Ureter (tissue), 1 donor: ENCODE measurements at places on chromosomes 2 and 18.

- DNase-seq, result no peak
Measured at GRCh38 chr2:164920430-164920829, 34.9 kb downstream of the SLC38A11 start.

- no peak for DNase-seq
Measured at GRCh38 chr2:112733871-112734270, 13.1 kb downstream of the NT5DC4 start.

GRCh38 chr18:65751155-65752085, 608 bp downstream of the CDH7 start:
- DNase-seq, result no peak

DNA sequence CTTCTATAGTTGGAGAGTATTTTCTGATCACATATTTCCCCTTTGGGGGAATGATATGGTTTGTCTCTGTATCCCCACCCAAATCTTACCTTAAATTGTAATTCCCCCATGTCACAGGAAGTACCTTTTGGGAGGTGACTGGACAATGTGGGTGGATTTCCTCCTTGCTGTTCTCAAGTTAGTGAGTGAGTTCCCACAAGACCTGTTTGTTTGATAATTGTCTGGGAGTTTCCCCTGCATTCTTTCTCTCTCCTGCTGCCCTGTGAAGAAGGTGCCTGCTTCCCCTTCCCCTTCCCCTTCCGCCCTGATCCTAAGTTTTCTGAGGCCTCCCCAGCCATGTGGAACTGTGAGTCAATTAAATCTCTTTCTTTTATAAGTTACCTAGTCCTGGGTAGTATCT, 222.7 kb upstream of the SLC39A10 start:
- DNase-seq, result no peak

GRCh38 chr18:36157441-36157840, 27.7 kb downstream of the ELP2 start:
- no peak for DNase-seq

DNA sequence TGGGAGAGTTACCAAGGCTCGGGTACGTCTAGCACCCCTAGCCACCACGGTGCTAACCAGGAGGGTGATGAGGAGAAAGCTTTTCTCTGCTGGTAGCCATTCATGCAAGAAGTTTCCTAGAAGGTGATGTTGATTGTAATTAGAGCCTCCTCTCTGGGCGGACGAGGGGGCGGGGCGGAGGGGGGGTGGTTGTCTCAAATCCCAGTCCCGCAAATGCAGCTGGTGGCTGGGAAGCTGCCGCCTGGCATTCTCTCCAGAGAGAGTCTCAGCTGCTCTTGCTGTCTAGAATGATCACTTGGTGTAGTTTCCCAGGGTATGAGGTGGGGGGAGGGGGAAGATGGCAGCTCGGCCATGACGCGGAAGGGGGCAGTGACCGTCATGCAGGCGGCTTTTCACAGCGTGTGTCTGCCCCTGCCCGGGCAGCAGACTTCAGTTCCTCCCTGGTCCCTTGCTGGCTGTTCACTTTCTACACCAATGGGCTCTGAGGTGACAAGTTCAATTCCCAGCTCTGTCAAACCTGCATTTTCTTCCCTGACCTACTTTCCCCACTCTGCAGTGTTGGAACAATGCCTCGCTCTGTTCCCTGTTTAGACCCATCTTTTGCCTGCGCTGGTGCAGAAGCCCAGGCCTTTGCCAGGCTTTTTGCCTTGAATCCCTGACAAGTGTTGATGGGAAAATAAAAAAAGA, 61.5 kb upstream of the KLF7 start:
- no peak for DNase-seq

DNA sequence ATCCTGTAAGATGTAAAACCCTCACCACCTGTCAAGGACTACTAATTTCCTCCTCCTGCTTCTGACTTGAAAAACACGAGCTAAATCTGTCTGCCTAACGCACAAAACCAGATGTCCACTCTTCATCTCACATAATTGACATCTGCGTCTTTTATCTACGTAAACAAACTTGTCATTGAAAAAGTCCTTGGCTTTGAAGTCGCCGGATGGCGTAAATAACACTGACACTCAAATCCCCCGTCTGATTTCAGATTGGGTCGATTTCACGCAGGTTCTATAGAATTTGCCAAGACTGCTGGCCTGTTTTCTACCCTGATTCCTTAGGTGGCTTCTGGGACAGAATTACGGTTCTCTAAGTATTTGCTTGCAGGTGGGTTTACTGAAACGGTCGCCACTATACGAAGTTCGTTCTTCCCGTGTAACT, 539 bp upstream of the MOB4 start:
- no peak for DNase-seq

DNA sequence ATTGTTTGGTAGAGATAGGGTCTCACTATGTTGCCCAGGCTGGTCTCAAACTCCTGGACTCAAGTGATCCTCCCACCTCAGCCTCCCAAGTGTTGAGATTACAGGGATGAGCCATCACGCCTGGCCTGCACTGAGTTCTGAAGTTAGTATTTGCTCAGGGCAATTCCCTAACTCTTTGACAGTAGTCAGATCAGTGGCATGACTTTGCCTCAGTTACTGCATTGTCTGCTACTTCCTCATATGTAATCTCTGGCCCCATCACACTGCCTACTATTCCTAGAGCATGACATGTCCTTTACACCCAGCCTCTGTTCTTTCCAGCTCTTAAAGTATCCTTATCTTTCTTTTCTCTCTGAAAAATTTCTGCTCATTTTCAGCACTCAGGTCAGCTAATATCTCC, 193.5 kb downstream of the LDLRAD4 start:
- DNase-seq, result no peak

DNA sequence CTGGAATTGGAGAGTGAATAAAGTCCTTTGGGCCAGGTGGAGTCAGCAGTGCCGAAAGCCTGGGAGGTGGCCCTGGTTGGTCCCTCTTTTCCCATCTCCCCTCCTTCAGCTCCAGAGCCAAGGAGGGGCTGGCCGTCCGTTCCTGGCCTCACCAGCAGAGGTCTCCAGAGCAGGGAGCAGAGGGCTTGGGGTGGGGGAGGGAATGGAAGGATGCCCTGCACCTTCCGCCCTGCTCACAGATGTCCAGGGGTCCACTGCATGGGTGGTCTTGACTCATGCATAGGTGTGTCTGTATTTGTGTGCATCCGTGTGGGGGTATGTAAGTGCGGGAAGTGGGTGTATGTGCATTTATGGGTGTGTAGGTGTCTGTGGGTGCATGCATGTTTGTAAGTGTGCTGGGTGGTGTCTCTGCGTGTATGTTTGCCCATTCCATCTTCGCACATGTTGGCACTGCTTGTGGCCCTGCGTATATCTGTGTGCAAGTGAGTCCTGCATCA, 201.8 kb downstream of the ZFP36L2 start:
- peak; percentile 75 for DNase-seq

GRCh38 chr18:25831301-25831701, 259.1 kb downstream of the SS18 start:
- no peak for DNase-seq

- no peak for DNase-seq
Measured at GRCh38 chr2:241489733-241490680, 18.4 kb downstream of the STK25 start.

DNA sequence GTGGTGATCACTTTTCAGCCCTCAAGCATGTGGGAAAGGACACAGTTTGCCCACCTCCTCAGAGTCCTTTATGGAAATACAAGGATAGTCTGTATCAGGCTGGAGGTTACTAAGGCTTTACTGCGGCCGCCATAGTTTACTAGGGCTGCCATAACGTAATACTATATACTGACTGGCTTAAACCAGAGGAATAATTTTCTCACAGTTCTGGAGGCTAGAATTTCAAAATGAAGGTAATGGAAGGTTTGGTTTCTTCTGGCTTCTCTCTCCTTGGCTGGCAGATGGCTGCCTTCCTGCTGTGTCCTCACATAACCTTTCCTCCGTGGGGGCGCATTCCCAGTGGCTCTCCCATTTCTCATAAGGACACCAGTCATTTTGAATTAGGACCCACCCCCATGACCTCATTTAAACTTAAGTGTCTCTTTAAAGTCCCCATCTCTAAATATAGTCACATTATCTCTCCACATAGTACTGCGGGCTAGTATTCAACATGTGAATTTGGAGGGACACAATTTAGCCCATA, 12.5 kb upstream of the ATIC start:
- no peak for DNase-seq

DNA sequence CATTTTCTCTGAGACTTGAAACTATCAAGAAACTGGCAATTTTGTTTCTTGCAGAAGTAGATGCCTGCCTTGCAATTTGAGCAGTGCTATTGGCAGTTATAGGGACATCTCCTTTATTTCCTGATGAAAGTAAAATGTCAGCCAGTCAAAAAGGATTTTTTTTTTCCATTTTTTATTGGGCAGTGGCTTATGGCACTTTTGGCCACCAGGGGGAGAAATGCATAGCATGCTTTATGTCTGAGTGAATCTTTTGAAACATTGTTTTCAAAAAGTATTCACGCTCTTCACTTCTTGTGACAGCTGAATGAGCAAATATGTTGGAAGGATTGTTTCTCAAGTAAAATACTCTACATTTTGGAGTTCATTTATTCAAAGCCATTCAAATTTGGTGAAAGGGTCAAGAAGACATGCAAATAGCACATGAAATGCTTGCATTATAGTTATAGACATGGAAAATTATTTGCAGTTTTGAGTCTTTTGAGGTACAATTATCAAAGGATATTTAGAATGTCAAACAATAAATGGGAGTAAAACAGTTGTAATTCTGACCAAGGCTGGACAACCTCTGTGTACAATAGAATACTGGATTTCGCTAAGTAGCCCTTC, 491.0 kb downstream of the CDH2 start:
- no peak for DNase-seq

DNA sequence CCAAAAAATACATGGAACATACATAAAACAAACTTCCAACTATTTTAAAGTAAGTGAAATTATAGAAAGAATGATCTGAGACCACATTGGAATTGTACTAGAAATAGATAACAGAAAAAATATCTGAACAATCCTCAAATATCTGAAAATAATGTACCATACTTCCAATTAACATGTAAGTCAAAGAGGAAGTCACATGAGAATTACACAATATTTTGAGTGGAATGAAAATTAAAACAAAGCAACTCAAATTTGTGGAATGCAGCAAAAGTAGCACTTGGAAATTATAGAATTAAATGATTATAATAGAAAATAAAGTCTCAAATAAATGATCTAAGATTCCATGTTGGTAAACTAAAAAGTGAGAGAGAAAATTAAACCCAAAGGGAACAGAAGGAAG, 38.3 kb upstream of the CTIF start:
- no peak for DNase-seq

DNA sequence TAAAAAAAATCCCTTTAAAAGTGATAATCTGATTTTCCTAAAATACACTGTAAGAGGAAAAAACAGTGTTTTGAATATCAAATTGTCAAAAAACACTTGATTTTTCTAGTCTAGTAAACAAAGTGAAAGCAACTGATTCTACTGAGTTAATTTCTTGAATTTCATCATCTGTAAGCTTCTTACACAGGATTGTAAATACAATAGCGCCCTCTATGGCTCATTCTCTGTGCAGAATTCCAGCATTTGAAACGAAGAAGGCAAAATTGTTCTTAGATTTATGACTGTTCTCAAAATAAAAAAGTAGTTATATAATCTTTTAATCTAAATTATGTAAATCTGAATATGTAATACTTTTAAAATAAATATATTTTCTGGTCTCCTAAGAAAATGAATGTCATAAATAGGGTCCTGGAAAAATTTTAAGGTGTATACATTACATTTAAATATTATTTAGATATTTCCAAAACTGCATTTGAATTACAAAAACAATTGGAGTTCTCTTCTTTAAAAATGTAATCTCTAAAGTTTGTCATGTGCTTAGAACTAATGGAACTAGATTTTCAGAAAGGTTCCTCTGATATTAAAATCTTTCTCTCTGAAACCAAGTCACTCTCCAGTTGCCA, 176.9 kb upstream of the MC4R start:
- DNase-seq, result peak; percentile 44

DNA sequence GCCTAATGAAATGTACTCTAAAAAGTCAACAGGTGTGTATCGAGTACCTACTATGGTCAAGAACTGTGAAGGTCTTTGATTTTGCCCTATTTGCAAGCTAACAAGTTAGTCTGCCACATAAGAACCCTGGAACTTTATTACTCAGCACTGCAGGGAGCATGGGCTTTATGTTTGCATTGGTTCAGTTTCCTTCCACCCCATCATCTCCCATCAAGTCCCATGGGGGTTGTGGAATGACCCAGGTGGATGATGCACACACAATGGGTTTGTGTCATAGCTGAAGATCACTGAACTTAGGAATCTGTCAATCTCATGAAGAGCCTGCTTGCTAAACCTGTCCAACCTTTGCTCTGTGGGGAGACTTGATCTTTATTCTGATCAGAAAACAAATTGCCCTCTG, 265.5 kb downstream of the RPRM start:
- DNase-seq, result no peak

GRCh38 chr2:232476045-232476444, 11.6 kb downstream of the ECEL1 start:
- DNase-seq, result no peak

DNA sequence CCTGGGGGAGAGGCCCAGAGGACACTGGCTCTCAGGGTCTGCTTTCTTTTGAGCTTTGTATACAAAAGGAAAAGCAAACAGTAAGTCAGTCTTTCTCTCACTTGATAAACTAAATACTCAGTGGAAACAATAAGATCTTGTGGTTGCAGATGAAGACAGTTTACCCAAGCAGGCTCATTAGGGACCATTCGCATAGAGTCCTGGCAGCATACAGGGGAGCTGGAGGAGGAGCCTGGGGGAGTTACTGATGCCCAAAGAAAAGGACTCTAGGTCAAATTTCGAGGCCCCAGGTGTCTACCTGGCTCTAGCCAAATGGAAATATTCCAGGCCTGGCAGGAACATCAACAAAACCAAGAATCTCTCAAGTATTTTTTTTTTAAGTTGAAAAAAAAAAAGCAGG, 225.3 kb downstream of the CNTNAP5 start:
- DNase-seq, result no peak

GRCh38 chr2:101114268-101114783, 36.9 kb downstream of the TBC1D8 start:
- DNase-seq, result no peak

- no peak for DNase-seq
Measured at GRCh38 chr2:170647741-170648436, 67.2 kb upstream of the SP5 start.

DNA sequence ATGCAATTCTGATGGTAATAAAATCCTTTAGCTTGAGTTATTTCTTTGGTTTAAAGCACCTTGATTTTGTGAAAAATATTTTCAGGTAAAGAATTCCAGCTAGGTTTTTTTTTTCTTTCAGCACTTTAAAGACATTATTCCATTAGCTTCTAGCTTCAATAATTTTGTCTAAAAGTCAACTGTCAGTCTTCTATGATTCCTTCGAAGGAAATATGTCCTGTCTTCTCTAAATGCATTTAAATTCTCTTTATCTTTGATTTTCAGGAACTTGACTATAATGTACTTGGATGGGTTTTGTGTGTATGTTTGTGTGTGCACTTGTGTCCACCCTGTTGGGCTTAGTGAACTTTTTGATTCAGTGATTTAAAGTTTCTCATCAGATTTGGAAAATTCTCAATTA, 4.7 kb downstream of the LONRF2 start:
- no peak for DNase-seq

- DNase-seq, result no peak
Measured at GRCh38 chr18:9334973-9335696, 562 bp downstream of the TWSG1 start.
